Large intestine (tissue), 12 donors: ENCODE measurements at places on chromosomes 2 and 18. TPM values are rescaled to one million over a fixed set of nuclear protein-coding genes. Genes with fewer than 3 reads are reported as not detected.

DNA sequence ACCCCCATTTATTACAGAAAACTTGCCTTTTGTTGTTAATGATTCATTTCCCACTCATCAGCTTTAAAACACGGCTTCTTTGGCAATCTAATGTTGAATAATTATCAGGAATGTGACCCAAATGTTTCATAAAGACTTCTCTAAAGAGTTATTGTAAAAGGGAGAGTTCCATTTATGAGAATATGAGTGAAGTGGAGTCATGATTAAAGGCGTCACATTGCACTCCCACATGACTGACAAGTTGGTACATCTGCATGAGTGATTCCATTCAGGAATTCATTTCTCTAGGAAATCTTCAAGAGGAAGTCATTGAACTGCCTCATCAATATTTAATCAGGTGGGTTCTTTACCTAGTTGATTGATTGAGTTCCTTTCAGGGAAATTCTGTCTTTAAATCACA, 184.8 kb downstream of the LNPK start:
- no peak for DNase-seq

Gene EPHA4
- 4.9 TPM for polyA plus RNA-seq

Gene PLEK
- 8.0 TPM for polyA plus RNA-seq

Gene PNKD
- polyA plus RNA-seq: 103 TPM
